ENCODE measurements at places on chromosomes 16 and 17.

DNA sequence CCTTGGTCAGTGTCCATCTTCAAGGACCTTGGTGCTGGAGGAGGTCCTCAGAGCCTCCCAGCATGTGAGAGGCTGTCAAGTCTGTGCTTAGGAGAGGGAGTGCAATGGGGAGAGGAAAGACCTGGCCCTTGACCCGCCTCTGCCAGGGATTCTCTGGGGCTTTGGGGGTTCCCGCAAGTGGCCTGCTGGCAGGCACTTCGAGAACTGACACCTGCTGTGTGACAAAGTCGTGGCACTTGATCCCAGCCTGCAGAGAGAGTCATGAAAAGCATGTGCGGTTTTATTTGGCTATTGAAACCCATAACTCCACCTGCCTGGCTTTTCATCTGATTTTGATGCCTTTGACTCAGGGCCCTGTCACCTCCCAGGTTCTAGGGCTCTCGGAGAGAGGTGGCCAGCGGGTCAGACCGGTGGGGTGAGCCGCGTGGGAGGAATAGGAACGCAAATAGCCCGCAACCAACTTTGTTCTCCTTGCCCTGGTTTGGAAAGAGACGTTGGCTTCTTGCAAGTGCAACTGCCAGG, 42.8 kb upstream of the GSE1 start:
- DNase-seq: peak; percentile 64

- DNase-seq: no peak
These were observed 741 bp upstream of the GRB2 start for GRCh38 chr17:75406222-75406615.

DNA sequence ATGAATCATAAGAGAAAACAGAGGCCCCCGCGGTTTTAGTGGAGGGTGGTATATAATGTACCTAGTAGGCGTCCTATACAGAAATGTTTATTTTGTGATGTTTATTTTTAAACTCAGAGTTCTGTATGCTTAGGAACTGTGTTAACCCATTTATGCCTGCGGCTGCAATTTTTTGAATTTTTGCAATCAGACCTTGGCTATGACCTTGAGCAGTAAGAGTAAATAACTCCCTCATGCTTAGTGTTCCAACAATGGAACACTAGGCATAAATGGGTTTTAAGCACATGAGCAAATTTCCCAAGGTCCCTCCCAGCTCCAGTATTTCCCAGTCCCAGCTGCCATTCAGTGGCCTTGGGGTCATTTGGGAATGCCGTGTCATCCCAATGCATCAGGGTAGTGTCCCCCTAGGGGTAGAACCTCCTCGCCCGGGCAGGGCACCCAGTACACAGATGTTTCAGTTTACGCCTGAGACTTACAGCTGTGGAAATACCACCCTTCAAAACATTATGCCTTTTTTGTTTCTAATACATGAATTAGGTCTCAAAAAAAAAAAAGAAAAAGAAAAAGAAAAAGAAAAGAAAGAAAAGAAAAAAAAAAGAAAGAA, 605.8 kb upstream of the CDH11 start:
- DNase-seq: no peak

DNA sequence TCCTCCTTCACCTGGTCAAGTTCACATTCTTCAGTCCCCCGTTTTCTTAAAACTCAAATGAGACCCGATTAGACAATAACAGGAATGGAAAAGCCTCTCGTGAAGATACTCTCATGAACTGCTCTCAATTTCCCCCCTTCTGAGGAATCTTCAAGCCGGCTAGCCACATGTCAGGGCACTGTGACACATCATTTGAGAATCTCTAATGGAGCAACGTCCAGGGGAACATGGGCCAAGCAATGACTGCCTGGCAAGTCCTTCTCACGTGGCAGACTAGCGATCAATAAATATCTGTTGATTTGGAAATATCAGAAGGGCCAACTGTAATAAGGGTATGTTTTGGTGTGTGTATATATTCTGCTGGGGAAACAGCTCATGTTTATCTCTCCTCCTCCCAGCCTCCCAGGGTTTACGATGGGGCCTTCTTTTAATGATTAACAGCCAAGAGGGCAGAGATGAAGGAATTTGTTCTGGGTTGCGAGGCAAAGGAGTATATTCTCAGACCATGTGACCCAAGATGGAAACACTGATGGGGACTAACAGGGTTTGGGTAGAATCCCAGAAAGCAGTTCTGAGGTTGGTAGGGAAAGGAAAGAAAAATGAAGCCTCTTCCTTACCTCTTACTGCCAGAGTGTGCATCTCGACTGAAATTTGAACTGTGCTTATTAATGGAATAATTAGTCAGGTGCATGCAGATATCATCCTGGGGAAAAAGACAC, 21.4 kb downstream of the TTLL6 start:
- DNase-seq: no peak

DNA sequence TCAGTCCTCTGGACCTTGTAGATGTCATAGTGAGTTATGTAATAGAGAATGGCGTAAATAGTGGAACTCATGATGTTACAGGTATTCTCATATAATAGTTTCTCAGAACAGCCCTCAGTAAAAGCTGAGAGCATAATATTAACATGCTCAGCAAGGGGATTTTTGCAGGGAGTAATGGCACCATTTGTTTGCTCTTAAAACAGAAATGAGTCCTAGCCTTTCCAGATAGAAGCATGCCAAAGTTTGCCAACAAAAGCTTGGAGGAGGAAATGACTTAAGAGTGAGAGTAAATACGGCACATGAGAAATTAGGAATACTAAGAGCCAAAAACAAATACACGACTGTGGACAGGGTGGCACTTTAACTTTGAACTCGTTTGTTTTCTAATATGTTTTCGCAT, 198.4 kb downstream of the ANKFN1 start:
- DNase-seq: no peak

- peak; percentile 51 for DNase-seq
These were observed 45.8 kb downstream of the STAT3 start for GRCh38 chr17:42342242-42343008.

DNA sequence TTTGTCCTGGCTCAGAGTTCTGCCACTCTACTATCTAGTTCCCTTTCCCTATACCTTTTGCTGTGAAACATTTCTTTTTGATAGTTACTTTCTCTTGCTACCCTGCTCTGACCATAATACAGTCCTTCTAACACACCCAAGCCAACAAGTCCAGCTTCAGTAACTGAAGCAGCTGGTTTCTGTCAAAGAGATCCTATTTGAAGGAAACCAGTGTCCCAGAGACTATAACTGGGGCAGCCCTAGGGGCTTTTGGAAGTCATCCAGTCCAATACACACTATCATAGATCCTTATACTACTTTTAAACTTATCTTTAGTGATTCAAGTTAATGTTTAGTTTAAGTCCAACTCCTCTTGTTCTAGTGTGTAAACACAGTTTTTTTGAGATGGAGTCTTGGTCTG, 17.3 kb upstream of the DHRS13 start:
- no peak for DNase-seq

DNA sequence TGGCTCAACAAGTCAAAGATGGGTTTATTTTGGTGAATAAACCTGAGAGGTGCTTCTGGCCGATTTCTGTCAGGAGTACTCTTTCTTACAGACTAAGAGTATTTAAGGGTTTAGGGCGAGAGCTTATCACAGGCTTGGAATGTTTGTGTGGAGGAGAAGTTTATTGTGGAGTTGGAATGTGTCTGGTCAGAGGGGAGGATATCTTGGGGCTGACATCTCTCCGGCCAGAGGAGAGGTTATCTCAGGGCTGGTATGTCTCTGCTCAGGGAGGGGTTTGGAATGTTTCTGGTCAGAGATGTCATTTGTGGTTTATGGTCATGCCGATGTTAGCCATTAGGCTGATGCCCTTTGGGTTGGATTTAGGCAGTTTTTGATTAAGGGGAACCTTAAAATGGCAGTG, 236.4 kb upstream of the EEF2KMT start:
- DNase-seq: no peak

DNA sequence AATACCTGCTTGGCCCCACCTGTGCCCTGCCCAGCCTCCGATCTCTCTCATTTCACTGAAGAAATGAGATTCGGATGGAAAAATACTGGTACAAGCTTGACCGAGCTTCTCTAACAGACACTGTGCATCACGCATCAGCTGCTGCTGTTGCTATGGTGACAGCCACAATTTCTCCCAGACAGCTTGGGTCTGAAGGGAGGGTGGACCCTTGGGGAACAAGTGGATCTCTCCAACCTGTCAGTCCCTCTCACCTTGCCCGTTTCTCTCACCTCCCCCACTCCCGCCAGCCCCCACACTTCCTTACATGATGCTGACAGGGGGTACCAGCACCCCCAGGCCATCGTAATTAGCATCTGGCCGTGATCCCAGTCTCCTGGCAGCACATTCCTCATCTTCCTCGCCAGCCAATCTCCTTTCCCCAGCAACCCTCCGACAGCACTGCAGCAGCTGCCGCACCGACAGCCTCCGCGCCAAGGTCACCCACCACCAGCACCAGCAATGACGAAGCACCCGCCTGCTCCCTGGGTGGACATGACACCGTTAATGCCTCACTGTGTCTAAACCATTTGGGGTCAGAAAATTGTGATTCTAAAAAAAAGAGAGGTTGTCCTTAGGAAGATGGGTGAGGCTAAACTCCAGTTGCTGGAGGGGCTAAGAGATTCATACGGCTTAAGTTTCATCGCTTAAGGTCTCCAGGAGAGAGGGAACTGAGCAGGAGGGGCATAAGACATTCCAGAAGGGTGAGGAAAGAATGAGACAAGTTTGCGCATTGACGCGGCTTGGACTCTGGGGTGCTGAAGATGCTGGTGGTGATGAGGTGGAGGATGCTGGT, 58.6 kb upstream of the TNRC6A start:
- DNase-seq: peak; percentile 26

DNA sequence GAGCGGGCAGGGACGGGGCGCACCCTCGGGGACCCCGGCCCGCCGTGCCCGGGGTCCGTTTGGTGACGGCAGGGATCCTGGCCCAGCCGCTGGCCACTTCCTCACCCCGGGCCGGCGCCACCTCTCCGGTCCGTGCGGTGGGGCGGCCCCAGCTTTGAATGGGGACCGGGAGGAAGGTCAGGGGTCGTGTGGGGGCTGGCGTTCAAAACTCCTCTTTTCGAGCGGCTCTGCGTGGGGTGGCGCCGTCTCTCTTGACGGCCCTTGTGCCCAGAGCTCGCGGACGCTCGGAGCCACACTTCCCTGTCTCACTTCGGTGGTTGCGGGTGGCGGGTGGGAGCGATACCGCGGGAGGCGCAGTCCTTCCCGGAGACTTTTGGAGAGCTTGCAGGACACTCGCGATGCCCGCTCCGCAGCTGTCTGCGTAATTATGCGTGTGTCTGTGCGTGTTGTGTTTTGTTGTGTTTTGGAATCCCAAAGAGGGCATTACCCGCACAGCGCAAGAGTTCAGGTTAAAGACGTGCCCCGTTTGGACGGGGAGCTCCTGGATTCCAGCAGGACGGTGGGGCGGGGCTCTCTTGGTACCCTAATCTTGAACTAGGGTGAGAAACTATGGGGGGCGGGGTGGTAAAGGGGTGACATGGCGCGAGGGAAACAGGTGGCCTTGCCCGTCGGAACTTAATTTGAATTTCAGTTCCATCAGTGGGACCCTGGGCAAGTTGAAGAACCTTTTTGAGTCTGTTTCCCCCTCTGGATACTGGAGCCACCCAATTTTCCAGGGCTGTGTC, 637 bp downstream of the PLCG2 start:
- peak; percentile 37 for DNase-seq

- DNase-seq: no peak
These were observed 60.0 kb downstream of the ABCC1 start for GRCh38 chr16:16009401-16009800.

- no peak for DNase-seq
These were observed 18.2 kb downstream of the METTL9 start for GRCh38 chr16:21617607-21618006.

DNA sequence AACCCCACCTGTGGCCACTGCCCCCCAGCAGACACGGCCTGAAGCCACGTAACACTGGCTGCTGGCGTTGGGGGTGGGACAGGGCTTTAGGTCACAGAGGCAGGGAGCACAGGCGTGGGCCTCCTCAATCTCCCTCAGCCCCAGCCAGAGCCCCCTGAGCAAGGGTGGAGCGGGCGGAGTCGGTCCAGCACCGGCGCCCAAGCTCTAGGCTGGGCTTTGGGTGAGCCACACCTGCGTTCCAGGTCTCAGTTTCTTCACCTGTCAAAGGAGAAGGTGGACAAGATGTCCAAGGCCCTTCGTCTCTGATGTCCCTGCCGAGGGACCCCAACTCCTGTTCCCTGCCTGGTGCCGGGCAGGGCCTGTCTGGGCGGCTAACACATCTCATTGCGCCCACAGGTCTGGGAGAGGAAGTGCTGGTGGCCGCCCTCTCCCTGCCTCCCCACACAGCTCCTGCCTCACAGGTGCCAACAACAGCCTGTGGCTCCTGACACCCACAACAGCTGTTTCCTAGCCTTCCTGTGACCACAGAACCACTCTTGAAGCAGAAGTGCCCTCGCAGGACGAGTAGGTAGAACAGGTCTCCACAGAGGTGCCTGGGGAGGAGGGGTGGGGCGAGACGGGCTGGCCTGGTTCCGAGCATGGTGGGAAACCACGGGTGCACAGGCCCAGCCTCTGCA, 12.0 kb downstream of the FAM83G start:
- DNase-seq: peak; percentile 15

GRCh38 chr17:56624912-56625311, 31.4 kb downstream of the NOG start:
- no peak for DNase-seq

DNA sequence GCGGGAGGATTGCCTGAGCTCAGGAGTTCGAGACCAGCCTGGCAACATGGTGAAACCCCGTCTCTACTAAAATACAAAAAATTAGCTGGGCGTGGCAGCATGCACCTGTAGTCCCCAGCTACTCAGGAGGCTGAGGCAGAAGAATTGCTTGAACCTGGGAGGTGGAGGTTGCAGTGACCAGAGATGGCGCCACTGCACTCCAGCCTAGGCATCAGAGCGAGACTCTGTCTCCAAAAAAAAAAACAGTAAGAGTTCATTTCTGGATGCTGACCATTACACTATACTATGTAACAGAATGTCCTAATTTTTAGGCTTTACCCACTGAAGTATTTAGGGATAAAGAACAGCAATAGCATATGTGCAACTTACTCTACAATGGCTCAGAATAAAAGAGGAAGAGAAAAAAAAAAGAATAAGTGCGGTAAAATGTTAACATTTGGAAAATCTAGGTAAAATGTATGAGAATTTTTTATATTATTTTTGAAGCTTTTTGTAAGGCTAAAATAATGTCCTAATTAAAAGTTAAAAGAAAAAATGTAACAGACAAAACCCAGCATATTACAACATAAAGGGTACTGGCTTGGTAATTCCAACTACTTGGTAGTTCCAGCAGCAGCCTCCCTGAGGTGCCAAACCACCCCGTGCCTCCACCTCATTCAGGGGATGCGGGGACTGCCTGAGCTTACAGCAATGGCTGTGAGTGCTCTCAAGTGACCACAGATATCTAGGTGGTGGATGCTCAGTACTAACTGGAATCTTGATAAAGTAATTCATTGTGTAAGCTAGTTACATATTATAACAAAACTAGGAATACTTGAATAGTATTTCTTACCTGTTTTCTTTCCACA, 10.9 kb downstream of the COPS3 start:
- peak; percentile 17 for DNase-seq

All from stimulated activated naive CD8-positive, alpha-beta T cell treated with anti-CD3 and anti-CD28 coated beads, Interleukin-15, Interleukin-2, amounts not matched to agents 100 U/mL and 50 U/mL, for 24 hours (primary cell).